ENCODE measurements at places on chromosomes 7 and 10.

GRCh38 chr10:85067955-85068354, 739.6 kb downstream of the CCSER2 start:
- no peak for DNase-seq

DNA sequence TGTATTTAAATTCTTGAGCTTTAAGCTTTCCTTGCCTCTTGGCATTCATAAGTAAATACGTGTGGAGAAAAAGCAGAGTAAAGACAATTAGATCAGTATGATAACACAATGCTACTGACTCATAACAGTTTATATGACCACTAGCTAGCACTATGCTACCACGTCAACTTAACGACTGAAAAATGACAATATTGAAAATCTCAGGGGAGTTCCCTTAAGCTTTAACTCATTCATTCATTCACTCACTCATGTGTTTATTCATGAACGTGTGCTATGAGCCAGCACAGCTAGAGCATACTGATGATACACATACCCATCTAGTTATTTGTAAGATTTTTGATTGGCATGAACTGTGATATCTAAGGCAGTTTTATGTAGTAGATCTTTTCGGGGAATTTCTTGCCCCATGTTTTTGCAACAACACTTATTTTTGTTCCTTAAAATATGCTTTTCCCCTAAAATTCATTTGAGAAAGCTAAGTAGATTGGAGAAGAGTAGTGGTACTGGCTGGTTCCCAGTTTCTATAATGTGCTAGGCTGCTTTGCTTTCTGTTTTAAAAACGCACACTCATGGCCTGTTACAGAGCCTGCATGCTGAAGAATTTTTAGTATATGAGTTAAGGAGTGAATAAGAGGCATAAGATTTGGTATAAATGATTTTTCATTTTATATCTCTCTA, 57.4 kb upstream of the ACBD5 start:
- no peak for DNase-seq

DNA sequence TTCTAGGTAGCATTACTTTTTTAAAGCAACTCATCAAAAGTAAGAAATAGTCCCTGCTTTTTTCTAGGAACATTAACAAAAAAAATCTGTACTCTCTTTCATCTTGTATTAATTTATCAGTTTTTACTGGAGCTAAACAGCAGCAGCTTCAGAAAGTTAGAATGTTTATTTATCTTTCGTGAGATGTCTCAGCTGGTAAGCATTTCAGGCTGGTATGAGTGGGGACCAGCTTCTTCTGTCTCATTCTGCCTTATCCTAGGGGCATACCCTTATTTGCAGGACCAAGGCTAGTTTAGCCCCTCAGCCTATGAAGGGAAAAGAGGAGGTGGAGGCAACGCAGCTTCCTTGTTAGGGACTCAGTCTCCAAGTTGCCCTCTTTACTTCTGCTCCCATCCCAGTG, 35.1 kb downstream of the LANCL2 start:
- DNase-seq = no peak

DNA sequence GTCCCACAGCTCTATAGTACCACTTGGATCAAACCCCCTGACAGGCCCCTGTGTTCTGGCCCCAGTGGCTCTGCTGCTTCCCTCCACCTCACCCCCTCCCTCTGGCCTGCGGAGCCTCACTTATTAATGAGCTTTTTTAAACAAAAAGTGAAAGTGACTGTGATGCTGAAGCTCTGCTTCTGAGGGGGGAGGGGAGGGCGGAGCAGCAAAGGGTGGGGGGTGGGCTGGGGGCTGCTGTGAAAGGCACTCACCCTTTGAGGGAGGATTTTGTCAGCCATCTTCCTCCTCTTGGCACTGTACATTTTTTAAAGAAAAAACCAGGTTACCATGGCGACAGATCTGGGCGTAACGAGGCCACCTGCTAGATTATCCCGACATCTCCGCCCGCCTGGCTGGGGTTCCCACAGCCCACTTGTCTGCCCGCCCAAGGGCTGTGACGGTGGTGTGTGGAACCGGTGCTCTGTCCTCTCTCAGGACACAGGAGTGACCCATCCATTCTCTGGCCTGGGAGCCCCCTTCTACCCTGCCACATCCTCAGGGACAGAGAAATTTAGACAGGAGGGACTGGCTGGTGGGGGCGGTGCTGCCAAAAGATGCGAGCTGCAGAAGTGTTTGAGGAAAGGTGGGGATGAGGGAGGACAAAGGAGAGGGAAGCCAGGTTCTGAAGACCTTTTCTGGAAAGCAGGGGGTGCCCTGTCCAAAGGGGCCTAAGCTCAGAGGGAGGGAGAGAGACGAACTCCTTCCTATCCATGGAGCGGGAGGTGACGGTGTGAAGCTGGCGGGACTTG, 4.9 kb downstream of the SMARCD3 start:
- DNase-seq = no peak

DNA sequence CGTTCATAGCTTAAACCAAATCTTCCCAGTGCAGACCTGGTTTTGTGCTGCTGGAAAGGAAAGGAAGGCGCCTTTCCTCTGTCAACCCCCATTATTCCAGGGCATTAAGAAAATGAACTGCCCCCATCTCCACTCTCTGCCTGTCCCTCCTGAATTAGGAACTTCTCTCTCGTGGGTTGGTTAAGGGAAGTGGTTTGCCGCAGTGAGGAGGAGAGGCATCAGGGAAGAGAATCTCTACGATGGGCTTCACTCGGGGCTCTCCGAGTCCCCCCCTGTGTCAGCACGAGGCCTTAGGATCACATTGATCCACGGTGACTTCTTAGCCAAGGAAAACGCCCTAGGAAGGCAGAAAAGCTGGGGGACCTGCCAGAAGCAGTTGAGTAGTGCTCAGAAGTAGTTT, 53.9 kb upstream of the LYZL2 start:
- DNase-seq = no peak

All from activated T-cell treated with anti-CD3 and anti-CD28 coated beads for 1 hour (primary cell).